ENCODE measurements at places on chromosomes 12 and 14.

GRCh38 chr12:93072340-93072739, 143.2 kb upstream of the EEA1 start:
- no peak for DNase-seq

- no peak for DNase-seq
Measured at GRCh38 chr12:98319716-98320425, 195.5 kb upstream of the TMPO start.

- DNase-seq = no peak
Measured at GRCh38 chr14:54643696-54644176, 76.8 kb downstream of the SAMD4A start.

DNA sequence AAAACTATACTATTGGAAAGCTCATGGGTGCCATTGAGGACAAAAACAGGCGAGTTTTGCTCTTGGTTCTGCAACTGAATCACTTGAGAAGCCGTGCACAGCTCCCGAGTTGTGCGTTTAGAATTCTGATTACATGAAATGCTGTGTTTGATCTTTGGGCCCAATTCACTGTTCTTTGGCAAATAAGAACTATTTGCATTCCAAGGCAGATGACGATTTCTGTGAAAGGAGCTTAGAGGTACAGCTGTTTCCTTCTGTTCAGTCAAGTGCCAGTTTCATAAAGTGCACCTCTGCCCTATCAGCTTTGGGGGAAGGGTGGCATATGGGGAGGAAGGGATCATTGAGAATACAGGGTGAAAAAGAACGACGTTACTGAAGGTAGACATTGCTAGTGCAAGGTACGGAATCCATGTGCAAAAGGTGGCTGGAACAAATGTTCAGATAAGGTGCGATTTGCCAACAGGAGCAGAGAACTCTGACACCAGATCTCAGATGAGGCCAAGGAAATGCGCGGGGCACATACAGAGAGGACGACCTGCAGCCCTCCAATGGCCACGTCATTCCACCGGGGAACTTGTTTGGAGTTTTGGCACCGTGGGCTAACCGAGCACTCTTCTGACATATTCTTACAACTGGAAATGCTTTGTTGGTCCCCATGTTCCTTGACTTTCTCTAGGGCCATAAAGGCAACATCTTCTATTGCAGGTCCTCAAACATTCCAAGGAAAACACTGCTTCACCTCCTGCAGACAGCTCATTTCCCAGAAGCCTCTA, 30.1 kb downstream of the TCHP start:
- no peak for DNase-seq

DNA sequence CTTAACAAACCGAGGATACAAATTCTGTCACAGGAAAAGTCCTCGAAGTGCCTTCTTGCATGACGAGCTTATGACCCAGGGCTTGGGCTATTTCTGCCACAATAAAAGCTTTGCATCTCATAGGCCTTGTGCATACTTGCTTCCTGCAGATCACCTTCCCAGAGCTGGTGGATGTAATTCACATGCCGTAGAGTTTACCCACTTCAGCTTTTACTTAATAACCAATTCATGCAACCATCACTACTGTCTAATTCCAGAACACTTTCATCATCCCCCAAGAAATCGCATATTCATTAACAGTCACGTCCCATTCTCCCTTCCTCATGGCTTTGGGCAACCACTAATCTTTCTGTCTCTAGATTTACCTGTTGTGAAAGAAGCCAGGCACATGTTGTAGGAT, 9.0 kb upstream of the BDKRB1 start:
- no peak for DNase-seq

- peak; percentile 92 for DNase-seq
Measured at GRCh38 chr14:61337893-61338292, 16.5 kb downstream of the PRKCH start.

GRCh38 chr12:124347335-124347734, 52.4 kb downstream of the RFLNA start:
- no peak for DNase-seq

DNA sequence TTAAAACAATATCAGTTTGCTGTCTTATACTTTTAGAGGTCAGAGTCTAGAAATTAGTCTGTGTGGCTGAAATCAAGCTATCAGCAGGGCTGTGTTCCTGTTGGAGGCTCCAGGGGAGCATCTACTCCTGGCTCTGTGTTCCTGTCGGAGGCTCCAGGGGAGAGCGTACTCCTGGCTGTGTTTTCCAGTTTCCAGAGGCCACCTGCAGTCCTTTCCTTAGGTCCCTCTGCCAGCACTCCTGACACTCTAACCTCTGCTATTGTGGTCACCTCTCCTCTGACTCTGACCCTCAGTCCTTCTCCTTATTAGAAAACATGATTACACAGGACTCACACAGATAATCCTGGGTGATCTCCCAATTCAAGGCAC, 1140.7 kb upstream of the TMEM132C start:
- no peak for DNase-seq

GRCh38 chr12:112762753-112763152, 28.8 kb upstream of the RPH3A start:
- no peak for DNase-seq

DNA sequence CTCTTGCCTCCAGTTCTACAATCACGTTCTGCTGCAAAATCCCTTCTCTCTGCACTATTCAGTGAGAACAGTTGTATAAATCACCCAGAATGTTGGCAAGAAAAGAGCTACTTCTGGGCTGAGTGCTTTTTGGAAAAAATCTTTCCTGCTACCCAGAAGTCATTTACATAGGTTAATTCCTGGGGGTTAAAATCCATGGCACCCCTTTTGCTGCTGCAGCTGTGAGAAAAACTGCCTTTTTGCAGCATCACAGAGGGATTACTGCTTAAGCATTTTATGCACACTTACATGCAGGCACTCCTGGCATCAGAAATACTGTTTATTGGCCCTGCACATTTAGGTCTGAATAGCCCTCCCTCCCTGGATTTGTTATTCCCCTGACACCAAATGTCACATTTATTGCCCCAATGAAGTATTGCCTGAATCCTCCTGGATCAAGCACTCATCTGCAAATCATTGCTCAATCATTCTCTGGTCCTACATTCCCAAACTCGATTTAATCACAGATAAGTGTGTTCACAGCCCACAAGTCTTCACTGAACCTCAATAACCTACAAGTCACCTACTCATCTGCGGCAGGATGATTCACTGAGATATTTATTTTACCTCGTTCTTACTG, 43.1 kb upstream of the CCDC196 start:
- no peak for DNase-seq

DNA sequence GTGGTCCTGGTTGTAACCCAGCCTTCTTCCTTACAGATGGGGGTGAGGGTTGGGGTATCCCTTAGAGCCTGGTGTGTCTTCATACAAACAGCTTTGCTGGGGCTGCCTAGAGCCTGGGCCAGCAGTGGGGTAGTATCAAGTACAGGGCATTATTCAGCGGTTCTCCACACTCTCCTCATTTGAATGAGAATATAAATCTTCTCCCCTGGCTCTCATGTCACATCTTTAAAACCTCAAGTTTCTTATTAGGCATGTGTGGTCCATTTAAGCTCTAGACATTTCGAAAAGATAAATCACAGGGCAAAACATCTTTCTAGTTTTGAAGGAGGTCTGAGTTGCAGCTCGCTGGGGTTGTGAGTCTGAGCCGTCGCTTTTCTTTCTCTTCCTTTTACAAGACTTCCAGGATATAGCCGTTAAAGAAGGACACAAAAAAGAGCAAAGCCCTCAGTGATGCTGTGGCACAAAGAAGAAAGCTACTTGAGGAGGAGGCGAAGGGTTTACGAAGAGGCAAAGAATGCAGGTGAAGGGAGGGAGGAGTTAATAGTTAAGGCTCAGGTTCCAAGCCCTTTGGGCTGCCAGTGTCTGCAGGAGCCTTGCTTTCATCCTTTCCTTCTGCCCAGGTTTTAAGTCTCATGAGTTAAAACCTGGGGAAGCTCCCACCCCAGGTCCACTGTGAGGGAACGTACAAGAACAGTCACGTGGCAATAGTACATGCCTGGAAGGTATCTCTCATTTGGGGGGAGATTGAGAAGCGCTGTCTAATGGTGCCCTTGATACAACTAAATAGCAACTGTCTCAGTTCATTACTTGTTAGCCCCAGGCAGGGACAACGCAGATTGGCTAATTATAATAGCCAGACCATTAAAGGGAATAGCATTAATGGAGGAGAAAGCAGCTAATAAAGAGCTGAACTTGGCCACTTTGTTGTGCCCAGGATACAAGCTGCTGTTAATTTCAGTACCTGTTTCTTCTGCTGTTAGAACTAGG, 94.2 kb downstream of the ETV6 start:
- no peak for DNase-seq

DNA sequence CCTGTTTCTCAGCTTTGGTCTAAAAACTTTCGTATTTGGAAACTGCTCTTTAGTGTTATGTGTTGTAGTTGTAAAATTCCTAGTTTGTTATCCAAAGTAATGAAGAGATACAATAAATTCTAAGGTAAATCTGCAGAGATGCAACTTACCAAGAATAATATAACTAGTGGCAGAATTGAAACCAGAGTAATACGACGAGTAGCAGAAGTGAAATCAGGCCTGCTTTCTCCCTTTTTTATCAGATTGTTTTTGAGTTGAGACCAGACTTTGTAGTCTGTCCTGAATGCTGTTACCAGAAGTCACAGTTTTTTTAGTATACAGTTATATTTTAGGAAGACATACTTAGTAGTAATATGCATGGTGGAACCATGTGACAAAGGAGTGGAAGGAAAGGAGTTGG, 12.5 kb downstream of the PAPOLA start:
- DNase-seq = no peak

GRCh38 chr14:60257865-60258264, 8.8 kb downstream of the PPM1A start:
- no peak for DNase-seq

- peak; percentile 67 for DNase-seq
Measured at GRCh38 chr12:9756170-9756569, 4.5 kb downstream of the CD69 start.

DNA sequence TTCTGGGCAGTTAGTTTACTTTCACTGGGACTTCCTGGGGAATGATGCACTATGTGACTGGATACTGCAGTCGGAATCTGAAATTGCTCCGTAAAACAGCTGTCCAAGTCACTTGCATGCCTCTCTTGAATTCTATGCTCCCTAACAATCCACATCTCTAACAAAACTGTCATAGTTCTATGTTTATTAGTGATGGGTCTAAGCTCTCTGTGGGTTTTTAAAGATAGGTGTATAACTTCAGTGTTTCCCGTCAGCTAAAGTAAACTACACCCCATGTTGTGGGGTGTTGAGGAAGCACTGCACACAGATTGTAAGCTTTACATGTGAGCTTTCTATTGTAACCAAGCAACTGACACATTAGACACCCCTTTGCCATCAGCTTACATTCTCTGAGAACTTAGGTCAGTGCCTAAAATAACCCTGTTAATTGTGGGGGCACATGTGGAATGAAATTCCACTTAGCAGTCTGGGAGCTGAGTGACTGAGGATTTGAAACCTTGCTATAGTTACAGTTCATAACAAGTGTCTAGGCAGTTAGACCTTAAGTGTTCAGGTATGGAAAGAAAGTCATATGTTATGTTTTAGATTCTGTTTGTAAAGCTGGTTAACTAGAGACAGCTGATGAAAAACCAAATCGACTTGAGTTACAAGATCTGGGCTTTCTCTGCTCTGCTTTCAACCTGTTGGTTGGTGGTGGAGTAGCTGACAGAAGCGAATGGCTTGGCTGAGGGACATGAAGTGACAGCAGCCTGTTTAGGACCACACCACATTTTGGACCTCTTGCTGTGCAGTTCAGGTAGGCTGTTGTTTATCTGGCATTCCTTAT, 165.7 kb downstream of the AKAP6 start:
- no peak for DNase-seq

DNA sequence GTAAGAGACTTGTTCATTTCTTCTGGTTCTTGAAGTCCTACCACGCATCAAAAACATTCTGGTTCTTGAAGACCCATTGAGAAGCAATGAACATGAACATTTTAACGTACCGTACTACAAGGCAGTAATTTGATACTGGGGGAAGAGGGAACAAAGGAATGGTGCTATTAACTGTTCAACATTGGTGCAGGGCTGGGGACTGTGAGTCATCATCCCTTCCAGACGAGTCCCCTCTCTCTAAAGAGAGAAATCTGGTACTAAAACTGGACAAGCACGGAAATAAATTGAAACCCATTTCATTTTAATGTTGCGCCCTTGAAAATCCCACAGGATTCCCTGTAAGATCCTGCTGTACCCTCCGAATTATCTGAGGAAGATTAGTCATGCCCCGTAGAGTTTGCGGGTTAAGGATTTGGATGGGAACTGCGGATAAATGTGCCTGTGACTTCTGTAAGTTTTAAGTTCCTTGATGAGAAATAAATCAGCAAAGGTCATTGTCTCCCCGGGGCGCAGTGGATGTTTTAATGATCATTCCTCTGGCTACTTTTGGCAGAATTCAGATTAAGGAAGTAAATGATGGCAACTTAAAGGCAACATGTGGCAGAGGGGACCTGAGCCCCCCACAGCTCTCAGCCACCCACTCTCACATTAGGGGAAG, 78.6 kb downstream of the KCNK13 start:
- DNase-seq = no peak

GRCh38 chr14:88533064-88533602, 21.7 kb downstream of the PTPN21 start:
- DNase-seq = no peak

DNA sequence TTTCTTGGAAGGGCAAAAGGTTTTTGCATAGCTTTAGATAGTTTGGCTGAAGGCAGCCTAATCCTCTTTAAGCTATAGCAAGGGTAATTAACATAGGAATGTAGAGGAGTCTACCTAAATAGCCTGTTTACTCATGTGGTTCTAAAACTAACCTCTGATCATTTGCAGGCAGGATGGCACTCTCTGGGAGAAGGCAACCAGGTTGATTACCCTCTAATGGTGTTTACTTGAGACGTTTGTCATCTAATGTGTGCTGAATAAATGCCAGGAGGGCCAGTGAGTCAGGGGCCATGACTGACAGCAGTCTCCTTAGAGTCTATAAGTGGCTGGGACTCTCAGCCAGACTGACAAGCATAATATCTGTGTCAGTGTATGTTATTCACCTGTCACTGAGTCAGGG, 286.4 kb downstream of the PCNX1 start:
- no peak for DNase-seq

- DNase-seq = peak; percentile 64
Measured at GRCh38 chr12:11839091-11839641, 189.7 kb downstream of the ETV6 start.

DNA sequence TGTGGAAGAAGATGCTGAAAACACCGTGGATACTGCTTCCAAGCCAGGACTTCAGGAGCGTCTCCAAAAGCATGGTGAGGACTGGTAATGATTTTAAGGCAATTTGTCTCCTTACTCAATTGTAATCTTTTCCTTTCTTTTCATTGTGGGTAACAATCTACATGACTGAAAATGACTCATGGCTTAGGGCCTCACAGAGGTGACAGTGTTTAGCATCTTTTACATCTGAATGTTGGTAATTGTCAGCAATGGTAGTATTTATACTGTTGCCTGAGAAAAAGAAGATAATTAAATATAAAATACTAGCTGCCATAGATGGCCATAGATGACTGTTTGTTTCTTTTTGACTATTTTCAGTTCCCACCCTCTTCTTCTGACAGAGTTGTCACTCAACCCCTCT, 31.6 kb downstream of the TULP3 start:
- DNase-seq = no peak

GRCh38 chr14:58872061-58872460, 234.3 kb downstream of the DACT1 start:
- DNase-seq = no peak
